ENCODE measurements at places on chromosomes 2 and 18.

DNA sequence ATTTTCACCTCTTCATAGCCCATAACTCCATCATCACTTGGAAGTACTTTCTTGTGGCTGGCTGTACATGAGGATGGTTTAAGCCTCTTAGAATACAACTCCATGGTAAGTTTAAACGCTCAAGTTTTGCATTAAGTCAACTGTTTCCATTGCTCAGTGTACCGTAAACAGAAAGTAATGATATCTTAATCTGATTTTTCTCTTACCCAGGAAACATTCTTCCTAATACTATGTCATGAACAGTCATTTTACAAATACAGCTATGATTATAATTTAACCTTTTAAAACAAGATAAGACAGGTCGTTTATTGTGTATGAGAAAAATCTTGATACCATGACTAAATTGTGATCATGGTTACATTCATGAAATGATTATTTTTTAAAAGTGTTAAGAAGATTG is 11.6 kb upstream of the DYNC2LI1 start:
- no peak for DNase-seq

- DNase-seq = no peak
Measured at GRCh38 chr2:11385847-11386246, 41.4 kb upstream of the ROCK2 start.

DNA sequence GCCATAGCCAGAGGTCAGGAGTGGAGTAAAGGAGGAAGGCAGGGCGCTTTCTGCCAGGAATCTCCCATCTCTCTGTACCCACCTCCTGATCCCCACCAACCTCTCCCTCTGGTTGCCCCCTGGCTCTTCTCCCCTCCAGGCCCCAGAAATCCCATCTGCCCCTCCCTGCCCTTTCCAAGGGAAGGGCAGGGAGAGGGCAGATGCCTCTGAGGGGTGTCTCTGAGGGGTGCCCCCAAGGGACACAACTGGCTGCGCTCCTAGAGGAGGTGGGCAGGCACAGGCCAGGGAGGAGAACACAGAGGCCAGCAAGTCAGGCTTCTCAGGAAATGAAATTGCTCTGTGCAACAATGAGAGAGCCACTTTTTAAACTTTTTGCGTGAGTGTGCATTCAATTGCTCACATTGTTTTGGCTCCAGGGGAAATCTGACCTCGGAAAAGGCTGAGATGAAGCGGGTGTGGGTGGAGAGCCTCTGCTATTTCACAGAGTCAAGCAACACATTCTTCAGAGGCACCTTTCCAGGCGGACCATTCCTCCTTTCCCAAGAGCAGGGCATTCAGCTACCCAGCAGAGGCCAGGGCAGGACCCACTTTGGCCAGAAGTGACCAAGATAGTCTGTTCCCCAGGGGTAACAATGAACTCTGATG is 125.5 kb downstream of the SMAD7 start:
- DNase-seq = no peak

DNA sequence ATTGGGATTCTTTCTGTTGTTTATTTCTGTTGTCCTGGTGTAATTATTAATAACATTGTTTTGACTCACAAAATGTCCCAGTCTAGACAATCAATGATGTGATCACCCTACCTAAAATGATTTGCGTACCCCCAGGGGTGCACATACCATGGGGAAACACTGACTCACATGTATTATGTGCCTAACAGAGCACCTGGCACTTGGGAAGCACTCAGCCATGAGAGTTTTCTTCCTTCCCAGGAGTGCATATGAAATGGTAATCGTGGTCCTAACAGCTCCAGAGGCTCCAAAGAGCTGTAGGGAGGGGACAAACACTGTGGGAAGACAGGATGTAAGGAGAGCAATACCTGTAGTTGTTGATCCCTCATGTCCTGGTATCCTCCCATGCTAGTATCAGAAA is 187.8 kb upstream of the ERBB4 start:
- no peak for DNase-seq

- DNase-seq = no peak
Measured at GRCh38 chr2:36567711-36568408, 30.1 kb downstream of the FEZ2 start.

- DNase-seq = no peak
Measured at GRCh38 chr18:42517896-42518295, 562.9 kb downstream of the PIK3C3 start.

GRCh38 chr18:71209944-71210343 is 921.1 kb downstream of the SOCS6 start:
- DNase-seq = no peak

DNA sequence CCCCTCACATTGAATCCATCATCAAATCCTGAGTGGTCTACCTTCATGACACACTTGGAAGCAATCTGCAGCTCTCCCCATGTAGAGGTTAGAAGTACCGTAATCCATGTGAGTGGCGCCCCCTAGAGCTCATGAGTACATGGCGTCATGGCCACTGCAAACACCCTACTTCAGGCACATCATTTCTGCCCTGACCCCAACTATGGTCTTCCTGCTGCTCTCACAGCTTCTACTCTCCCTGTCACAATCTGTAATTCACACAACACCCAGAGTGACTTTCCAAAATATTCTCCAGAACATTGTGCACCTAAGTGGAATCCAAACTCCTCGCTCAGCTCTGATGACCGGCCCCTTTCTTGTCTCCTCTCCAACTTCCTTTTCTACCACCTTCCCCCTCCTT is 141.9 kb downstream of the ANKRD44 start:
- peak; percentile 30 for DNase-seq

- peak; percentile 42 for DNase-seq
Measured at GRCh38 chr2:237512774-237513466, 25.9 kb downstream of the MLPH start.

GRCh38 chr2:191318729-191319078 is 73.5 kb downstream of the MYO1B start:
- DNase-seq = no peak

DNA sequence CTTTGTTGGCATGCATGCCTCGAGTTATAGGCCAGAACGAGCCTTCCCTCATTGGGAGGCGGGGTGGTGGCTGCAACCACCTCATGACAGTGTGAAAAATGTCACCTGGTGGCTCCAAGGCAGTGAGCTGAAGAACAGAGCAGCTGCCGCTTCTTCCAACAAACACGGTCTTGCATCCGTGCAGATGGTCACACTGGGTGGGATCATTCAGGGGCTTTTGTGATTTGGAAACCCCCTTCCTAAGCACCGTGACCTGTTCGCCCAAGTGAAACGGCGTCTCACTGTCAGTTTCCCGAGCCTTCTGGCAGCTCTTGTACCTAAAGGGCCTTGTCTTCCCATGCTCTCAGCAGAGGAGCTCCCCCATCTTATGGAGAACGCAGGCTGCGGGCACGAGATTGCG is 159.7 kb downstream of the NAPG start:
- DNase-seq = no peak

DNA sequence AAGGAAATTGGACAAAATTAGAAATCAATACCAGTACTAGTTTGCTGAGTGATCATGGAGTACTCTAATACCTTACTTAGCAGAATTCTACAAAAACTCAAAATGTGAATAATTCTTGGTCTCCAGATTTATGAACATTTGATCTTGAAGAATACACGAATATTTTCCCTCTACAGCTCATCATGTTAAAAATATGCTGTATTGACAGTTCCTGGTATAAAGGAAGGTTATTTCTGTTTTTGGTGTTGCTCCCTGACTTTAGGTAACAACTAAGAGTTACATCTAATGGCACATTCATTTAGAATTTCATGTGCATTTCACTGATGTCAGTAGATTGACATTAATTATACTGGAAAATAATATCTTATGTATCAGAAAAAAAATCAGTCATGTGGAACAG is 479.2 kb upstream of the PKDCC start:
- no peak for DNase-seq
